Islet precursor cell (in vitro differentiated cells): ENCODE measurements at places on chromosomes 2 and 18.

GRCh38 chr2:143205106-143205764 is 76.0 kb downstream of the ARHGAP15 start:
- DNase-seq = no peak

GRCh38 chr2:158733430-158733755 is 61.7 kb upstream of the DAPL1 start:
- no peak for DNase-seq

GRCh38 chr2:198044777-198045176 is 240.4 kb downstream of the PLCL1 start:
- DNase-seq = no peak

DNA sequence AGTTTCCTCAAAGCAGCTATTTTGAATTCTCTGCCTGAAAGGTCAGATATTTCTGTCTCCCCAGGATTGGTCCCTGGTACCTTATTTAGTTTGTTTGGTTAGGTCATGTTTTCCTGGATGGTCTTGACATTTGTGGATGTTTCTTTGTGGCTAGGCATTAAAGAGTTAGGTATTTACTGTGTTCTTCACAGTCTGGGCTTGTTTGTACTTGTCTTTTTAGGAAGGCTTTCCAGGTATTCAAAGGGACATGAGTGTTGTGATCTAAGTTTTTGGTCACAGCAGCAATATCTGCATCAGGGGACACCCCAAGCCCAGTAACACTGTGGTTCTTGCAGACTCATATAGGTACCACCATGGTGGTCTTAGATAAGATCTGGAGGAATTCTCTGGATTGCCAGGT is 11.8 kb downstream of the MYO3B start:
- no peak for DNase-seq

DNA sequence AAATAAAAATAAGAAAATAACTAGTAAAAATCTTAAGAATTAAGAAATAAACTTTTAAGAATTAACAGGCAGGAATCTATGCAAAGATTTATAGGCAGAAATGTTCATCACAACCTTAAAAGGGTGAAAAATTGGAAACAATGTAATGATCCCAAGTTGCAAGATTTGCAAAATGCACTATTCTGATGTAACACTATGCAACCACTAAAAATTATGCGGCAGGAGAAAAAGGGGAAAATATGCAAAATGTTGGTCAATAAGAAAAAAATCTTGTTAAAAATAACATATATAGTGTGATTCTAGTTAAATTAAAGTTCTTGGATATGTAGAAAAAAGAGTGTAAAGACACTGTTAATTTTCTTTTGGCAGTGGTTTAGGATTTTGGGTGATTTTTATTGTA is 132.8 kb downstream of the UPP2 start:
- no peak for DNase-seq

DNA sequence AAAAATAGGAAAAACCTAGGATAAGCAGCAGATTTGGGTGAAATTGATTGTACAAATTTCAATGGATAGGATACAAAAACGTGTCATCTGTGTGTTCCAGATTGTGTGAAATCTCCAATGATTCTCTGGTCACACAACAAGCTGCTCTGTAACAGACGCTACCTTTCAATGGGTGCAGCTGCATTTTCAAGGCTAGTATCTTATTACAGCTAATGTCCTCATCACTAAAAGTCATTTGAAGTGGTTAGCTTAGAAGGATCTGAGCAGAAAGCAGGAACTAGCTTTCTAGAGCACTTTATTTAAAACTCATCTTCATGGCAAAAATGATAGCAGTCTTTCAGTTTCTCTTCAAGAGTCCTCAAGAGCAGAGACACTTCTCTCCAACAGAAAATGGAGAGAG is 364.6 kb downstream of the LRP1B start:
- DNase-seq = no peak

DNA sequence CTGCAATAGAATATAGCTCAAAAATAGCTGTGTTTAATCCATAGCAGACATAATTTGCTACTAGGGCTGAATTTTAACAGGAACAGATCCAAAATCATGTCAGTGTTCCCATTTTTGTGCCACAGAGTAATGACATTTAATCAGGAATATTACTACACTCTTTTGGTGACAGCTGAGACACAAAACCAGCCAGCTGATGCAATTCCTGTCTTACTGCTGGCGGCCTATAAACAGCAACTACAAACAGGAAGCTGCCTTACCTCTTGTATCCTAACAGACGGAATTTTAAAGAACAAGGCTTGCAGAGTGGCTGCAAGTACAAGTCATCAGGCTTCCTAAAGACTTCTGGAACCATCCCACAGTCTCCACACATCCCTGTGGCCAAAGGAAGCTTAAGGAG is 218.1 kb downstream of the ZNF521 start:
- no peak for DNase-seq

- peak; percentile 58 for DNase-seq
These were observed 229.3 kb downstream of the HNMT start for GRCh38 chr2:138193416-138194213.

- no peak for DNase-seq
These were observed 1.3 kb upstream of the PPM1B start for GRCh38 chr2:44167311-44167907.

DNA sequence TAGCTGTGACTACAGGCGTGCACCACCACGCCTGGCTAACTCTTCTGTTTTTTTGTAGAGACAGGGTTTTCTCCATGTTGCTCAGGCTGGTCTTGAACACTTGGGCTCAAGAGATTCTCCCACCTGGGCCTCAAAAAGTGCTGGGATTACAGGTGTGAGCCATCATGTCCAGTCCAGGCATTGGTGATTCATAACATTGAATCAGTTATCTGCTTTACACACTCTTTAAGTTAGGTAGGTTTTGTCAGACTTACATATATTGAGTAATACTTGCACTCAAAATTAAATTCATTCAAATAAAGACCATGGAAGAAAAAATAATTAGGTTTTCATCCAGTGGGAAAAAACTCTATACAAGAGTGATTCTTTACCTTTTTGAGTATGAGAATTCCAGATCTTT is 93.2 kb upstream of the XPO1 start:
- DNase-seq = no peak

- peak; percentile 54 for DNase-seq
These were observed 23.6 kb downstream of the PARD6G start for GRCh38 chr18:80223581-80224148.

DNA sequence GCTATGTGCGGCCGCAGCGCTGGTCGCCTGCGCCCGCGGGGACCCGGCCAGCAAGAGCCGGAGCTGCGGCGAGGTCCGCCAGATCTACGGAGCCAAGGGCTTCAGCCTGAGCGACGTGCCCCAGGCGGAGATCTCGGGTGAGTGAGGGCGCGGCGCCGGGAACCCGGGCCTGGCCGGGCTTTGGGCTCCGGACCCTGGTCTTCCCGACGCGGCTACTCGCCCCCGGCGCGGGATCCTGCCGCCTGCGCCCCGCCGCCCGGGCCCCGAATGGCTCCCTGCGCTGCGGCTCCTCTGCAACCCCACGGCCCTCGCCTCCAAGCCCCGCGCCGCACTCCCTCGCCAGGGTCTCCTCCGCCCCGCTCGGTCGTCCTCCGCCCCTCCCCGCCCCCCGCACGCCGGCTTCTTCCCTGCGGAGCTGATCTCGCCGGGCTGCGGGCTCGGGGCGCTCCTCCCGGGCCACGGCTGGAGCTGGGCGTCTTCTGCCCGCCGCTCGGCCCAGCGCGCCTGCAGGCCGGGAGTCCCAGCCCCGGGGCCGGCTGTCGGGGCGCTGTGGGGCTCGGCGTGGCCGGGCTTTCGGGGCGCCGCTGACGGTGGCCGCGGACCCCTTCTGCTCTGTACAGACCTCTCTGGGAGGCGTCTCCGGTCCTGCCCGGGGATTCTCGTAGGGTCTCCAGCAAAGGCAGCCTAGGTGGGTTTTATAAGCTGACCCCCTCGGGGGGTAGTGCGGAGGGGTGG is 652 bp downstream of the GPC1 start:
- no peak for DNase-seq

DNA sequence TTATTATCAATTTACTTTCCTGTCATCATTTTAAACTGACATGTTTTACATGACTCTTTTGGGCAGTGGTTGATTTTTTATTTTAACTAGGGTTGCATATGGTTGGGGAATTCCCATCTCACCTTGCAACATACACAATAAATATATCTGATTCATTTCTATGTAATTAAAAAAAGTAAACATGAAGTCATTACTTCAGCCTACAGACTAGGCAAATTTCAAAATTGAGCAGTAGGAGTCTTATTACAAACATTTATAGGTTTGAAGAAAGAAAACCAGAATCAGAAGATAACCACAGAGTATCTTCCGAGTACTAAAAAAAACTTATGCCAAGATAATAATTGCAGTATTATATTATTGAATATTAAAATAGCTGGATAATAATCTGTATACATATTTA is 377.0 kb upstream of the VRK2 start:
- no peak for DNase-seq

DNA sequence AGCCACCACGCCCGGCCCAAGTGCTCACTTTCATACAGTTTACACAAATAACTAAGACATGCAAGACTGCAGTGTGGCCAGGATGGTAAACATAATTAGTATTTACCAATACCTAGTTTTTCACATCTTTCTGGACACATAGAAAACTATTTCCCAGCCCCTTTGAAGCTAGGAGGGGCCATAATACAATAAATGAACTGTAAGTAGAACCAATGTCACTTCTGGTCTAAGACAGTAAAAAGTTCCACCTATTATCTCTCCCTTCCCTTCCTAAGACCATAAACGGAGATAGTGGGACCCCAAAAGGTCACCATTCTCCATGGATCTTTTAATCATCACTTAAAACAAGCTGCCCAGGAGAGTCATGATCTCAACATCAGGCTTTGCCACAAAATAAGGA is 51.0 kb downstream of the NBAS start:
- no peak for DNase-seq

GRCh38 chr2:148614014-148614321 is 30.6 kb upstream of the EPC2 start:
- peak; percentile 66 for DNase-seq

DNA sequence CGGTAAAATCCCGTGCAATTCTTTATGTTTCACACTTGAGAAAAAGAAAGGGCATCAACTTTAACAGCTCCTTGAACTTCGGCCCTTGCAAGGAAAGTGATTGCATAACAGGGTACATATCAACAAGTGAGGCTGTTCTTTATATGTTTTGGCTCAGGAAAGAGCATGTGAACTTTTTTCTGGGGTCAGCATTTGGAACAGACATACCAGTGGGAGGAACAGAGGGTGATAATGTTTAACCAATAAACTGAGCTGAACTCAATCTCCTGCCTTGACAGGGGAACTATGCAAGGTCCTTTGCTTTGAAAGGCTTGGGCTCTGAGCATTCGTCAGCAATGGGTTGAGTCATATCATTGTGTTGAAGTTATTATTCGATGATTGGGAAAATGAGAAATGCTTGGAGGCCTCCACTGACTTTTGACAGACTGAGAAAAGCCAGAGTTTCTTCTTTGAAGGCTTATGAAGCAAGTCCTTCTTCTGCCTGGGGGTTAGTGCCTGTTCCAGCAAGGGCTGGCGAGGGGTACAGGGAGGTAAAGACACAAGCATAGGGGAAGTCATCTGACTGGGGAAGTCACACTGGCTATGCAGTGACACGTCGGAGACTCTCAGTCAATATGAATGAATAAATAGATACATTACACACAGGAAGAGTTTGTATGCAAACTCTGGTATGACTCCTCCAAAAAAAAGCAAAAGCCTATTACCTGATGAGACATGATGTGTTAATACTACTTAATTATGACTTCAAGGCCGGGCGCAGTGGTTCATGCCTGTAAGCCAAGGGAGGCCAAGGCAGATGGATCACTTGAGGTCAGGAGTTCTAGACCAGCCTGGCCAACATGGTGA is 57.2 kb downstream of the CYB5A start:
- DNase-seq = peak; percentile 14

DNA sequence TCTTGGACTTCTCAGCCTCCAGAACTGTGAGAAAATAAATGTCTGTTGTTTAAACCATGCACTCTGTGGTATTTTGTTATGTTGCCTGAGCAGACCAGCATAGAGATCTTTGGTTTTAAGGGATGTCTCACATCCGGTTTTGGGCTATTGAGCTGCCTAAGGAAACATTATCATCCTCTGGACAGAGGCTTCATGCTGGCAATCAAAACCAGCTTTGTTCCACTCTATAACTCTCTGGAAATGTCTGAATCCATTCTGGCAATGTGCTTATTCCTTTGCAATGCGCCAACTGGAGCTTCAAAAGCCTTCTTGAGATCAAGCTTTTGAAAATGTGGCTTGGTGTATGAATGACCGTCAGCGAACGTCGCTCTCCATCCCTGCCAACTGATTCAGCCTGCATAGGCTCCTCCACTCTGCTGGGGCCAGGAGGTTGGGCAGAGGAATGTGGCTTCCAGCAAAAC is 183.6 kb upstream of the MGAT5 start:
- no peak for DNase-seq

- DNase-seq = no peak
These were observed 6.3 kb downstream of the SNORC start for GRCh38 chr2:232876161-232876977.

GRCh38 chr2:202158796-202159195 is 79.6 kb downstream of the SUMO1 start:
- no peak for DNase-seq

DNA sequence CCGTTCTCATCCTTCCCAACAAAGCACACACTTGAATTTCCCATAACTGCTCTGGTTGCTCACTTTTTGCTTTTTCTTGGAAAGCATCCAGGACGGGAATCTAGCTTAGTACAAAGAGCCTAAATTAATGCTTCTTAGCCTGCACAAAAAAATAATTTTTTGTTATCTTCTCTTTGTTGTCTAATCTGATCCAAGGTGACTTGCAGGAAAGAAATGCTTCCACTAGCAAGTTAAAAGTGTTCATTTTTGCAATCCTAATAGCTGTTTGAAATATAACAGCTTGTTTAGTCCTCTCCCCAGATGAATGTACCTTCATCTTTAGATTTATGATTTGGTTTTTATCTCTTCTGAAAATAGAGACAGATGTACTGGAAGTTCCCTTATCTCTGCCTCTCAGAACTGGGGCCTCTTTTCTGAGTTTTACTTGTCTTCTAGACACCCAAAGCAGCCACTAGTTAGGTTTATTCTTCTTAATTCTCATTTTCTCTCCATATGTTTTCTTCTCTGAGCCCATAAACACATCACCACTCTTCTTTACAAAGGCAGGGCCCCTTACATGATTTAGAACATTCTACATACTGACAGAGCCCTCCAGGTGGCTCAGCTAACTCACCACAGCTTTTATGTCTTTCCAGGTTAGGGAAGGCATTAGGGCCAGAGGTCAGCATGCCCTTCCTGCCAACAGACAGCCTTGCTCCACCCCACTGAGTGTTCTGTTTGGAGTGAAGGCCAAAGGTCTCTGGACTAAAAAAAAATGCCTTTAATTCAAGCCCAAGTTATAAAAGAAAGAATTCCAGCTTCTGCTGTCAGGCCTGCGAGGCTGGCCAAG is 74.7 kb upstream of the MAP4K3 start:
- no peak for DNase-seq

DNA sequence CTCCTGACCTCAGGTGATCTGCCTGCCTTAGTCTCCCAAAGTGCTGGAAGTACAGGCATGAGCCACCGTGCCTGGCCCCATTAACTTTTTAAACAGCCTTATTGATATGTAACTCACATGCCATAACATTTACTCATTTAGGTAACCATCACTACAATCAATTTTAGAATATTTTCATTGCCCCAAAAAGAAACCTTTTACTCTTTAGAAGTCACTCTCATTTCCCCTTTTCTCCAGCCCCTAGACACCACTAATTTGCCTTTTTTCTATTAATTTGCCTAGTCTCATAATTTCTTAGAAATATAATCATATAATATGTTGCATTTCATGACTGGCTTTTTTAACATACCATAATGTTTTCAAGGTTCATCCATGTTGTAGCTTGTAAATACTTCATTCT is 57.2 kb upstream of the TACR1 start:
- no peak for DNase-seq
